ENCODE measurements at places on chromosomes 6 and 20. TPM values are rescaled to one million over a fixed set of nuclear protein-coding genes. Genes with fewer than 3 reads are reported as not detected.

The APCDD1L gene
- total RNA-seq, result 1.1 TPM

DNA sequence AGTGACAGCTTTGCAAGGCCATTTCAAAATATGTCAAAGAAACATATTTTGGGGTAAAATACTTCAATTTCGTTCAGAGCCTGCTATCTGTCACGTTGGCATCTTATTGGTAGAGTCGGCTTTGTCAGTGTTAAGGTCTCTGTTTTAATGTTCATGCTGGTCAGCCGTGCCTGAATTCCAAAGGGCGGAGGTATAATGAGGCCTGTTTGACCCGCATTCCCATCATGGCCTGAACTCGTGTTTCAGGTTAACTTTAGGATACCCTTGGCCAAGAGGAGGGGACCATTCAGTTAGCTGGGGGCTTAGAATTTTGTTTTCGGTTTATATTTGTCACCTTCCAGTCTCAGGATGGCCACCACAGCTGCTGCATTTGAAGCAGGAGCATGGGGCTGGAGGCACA lies 236.4 kb downstream of the NFATC2 start:
- DNase-seq, result no peak

- no peak for DNase-seq
Observed at GRCh38 chr6:41530476-41530875, 15.7 kb upstream of the FOXP4 start.

DNA sequence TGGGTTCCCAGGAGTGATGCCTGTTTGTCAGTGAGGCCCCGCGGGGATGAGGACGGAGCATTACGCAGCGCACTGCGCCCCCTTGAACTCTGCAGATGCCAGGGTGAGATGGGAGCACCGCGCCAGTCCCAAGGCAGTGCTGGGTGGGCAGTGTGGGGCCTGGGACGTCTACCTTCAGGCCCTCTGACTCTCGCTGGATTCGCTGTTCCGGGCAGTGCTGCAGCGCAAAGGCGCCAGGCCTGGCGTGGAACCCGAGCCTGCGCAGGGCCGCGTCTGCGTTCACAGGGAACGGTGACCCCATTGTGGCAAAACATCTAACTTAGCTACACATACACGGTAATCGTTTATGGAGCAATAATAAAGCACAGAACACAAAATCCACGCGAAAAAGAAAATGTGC lies 257.3 kb downstream of the QKI start:
- no peak for DNase-seq

GRCh38 chr6:131167773-131168172 lies 32.5 kb downstream of the AKAP7 start:
- DNase-seq, result no peak

The PDE7B gene
- total RNA-seq, result 5.7 TPM

The TRIM40 gene
- total RNA-seq, result not detected

The VGLL2 gene
- total RNA-seq, result not detected

GRCh38 chr6:760982-761955 lies 68.3 kb upstream of the EXOC2 start:
- no peak for DNase-seq

DNA sequence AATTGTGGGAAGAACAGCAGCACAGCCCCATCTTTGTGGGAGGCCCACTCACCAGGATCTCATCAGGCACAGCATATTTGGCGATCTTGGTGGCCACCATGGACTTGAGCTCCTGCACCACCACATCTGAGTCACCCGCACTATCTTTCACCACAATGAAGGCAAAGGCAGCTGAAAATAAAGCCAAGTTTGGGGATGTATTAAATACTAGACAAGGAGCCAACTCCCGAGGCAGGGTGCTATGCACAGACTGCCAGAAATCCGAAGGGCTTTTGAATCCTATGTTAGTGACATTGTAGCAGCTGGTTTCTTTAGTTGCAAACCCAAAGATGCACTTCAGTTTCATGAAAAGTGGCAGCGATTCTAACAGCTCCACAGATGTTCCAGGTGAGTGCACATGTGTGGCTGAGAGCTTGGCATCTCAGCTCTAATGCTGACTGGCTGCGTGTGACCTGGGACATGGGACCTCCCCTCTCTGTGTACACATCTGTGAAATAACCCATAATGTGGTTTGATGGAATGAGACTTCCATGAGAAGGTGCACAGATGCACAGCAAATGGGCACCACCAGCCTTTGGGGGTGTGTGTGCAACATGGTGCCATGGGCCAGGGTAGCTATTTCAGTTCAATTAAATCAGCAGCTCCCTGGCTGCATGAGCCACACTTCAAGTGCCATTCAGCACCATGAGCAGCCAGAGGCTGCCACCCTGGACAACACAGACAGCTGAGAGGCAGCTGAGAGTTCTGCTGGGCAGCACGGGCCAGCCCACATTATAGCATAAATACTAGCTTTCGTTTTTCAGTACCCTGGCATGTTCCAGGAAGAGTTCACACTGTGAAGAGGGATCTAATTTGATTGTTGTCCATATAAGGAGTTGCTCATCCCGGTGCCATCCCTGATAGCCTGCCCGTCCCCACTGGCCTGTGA lies 16.9 kb upstream of the APMAP start:
- no peak for DNase-seq

The THBD gene
- total RNA-seq, result 11.6 TPM

DNA sequence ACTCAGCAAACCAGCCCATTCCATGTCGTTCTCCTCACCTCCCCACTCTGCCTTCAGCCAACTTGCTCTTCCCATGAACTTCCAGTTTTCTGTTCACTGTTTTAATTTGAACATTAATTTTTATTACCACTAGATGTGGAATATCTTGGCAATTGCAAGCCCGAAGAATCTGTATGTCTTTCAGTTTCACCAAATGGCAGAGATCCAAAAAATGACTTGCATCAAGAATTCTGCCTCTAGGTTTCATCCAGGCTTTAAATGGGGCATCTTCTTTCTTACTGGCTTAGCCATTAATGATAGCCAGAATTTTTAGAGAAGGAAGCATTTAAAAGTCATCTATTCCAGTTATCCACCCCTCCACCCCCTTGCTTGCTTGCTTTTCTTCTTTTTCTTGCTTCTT lies 39.0 kb downstream of the CAP2 start:
- no peak for DNase-seq

The LPIN3 gene
- 41.8 TPM for total RNA-seq

DNA sequence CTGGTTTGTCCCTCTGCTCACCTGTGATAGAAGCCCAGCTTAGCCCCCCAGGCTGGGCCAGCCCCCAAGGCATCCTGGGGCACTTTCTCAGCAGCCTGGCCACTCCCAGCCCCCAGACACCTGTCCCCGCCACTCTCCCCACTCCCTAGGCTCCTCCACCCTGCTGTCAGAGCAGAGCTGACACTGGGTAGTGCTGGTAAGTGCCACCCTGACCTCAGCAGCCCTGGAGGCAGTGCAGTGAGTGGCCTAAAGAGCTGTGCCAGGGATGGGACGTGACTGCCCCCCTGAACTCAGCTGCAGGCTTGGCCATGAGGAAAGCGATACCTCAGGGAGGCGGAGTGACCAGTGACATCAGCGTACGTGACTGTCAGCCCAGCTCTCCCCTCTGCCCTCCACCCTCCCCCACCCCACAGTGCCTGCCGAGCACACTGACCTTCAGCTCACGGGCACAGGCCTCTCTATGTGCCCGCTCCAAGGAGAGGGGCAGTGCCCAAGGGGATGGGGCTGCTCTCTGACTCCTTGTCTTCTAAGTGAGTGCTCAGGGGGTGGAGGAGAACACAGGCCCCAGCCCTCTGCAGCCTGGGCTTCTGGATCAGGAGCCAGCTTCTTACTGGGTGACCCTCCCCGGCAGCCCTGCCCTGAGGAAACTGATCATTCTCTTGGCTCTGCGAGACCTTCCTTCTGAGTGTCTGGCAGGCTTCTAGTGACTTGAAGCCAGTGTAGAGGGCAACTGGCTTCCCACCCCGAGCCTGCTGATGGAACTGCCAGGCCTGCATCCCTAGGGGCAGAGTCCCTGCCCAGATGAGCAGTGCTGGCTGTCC lies 172.7 kb downstream of the MRPL14 start:
- DNase-seq, result peak; percentile 57

DNA sequence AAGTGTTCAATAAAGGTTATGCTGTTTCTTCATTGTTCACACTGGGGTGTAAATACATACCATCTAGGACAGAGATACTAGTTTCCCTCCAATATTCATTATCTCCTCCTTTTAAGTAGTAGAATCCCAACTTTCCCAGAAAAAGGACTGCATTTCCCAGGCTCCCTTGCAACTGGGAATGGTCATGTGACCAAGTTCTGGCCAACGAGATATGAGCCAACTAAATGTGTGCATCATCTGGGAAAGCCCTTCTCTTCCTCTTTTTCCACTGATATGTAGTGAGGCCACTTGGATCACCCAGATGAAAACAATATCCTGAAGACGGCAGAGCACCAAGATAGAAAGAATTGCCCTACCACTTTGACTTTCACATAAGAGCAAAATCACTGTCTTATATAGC lies 97.9 kb upstream of the PTPRT start:
- no peak for DNase-seq

All from mucosa of gallbladder (tissue), 1 donor.